H9 (cell line): ENCODE measurements at places on chromosomes 5 and 9. TPM values are rescaled to one million over a fixed set of nuclear protein-coding genes. Genes with fewer than 3 reads are reported as not detected.

DNA sequence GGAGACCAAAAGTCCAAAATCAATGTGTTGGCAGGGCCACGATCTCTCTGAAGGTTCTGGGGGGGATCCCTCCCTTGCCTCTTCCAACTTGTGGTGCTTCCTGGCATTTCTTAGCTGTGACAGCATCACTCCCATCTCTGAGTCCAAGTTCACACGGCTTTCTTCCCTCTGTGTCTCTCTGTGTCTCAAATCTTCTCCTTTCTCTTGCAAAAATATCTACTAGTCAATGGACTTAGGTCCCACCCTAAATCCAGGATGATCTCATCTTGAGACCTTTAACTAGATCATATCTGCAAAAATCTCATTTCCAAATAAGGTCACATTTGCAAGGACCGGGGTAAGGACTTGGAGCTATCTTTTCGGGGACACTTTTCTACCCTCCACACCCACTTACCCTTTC is 186.1 kb downstream of the HSD17B3 start:
- no peak for DNase-seq

The NREP gene
- total RNA-seq = 159 and 163 TPM in 2 replicates

The CATSPER3 gene
- 0.31 and 0.50 TPM in 2 replicates for total RNA-seq

GRCh38 chr9:33234511-33235467 is 5.2 kb upstream of the SPINK4 start:
- no peak for DNase-seq

The CCDC192 gene
- 0.22 TPM in 1 of 2 replicates, not detected in the other for total RNA-seq

- DNase-seq = no peak
Measured at GRCh38 chr5:95782181-95782580, 40.3 kb downstream of the GLRX start.

DNA sequence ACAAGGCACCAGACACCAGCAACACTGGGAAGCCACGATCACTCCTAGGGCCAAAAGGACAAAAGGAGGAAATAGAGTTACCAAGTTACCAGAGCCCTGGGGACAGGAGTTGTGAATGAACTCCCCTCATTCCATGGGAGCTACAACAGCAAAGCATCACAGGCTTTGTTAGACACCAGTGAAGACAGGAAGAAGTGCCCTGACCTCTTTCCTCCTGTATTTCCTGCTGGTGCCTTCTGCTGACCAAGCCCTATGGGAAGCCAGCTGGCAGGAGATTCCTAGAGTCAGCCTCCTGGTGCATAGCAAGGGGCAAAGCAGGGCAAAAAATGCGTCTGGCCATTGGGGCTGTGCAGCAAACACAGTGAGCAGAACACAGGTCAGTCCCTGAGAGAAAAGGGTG is 374.7 kb downstream of the ZSWIM6 start:
- no peak for DNase-seq

The SLC34A3 gene
- not detected in 2 replicates for total RNA-seq

The LCN10 gene
- 0.75 and 1.5 TPM in 2 replicates for total RNA-seq

The FGF1 gene
- 3.2 and 4.6 TPM in 2 replicates for total RNA-seq

GRCh38 chr5:372996-373709 is 51.6 kb downstream of the AHRR start:
- DNase-seq = peak; percentile 46

DNA sequence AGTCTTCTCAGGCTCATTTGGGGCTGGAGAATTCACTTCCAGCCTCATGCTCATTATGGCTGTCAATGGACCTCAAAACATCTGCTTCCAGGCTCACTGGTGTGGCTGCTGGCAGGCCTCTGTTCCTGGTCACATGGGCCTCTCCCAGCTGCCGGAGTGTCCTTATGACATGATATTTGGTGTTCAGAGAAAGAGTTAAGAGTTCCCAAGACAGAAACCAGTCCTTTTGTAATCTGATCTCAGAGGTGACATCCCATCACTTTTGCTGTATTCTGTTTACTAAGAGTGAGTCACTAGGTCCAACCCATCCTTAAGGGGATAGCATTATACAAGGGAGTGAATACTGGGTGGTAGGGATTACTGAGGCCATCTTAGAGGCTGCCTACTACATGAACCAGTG is 104.6 kb downstream of the CACNA1B start:
- DNase-seq = no peak

- no peak for DNase-seq
Measured at GRCh38 chr9:90898228-90898627, 96.6 kb downstream of the SYK start.

- no peak for DNase-seq
Measured at GRCh38 chr5:31361234-31361633, 167.7 kb downstream of the CDH6 start.

- DNase-seq = peak; percentile 75
Measured at GRCh38 chr9:136711751-136712689, at the start of gene DIPK1B. Gene DIPK1B (plus strand): TSS chr9:136712572. CDS start chr9:136712666, 94 bp downstream.

DNA sequence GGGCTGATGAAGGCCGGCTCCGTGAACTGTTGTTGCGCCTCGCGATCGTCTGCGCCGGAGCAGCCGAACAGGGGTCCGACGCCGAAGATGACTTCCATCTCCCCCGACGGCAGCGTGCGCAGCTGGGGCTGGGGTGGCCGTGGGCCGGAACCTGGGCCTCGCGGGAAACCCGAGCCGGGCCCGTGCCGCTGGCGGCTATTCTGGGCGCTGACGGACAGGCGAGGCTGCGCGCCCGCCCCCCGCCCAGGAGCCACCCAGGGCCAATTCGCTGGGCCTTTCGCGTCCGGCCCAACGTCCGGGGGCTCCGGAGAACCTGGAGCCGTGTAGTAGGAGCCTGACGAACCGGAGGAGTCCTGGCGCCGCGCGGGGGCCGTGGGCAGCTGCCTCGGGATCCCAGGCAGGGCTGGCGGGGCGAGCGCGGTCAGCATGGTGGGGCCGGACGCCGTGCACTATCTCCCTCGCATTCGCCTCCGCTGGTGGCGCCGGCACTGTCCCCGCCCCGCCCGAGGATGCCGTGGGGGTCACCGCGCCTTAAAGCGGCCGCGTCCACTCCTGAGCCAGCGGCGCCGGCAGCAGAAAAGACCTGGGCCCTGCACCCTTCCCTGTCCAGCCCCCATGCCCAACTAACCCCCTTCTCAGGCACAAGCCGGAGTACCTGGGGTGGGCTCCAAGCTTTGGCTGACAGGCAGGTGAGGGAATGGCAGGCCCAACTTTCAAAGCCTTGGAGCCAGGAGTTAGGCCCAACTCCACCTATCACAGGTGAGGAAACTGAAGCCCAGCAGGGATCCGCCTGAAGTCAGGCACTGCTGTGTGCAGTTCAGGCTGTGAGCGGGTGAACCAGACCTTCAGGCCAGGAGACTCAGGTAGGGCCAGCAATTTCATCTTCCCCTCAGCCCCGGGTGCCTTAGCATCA is at the start of gene PROB1:
PROB1 (minus strand) TSS at position 451 of the 913 bp plus-strand sequence; CDS start at position 428, 23 bp downstream.
- peak; percentile 61 for DNase-seq

The CDC25C gene
- total RNA-seq = 19.9 and 22.8 TPM in 2 replicates

The ITGA1 gene
- 2.8 and 3.9 TPM in 2 replicates for total RNA-seq

The SWI5 gene
- 25.0 and 25.6 TPM in 2 replicates for total RNA-seq

GRCh38 chr5:166961913-166962312 is 1329.5 kb upstream of the WWC1 start:
- DNase-seq = no peak

DNA sequence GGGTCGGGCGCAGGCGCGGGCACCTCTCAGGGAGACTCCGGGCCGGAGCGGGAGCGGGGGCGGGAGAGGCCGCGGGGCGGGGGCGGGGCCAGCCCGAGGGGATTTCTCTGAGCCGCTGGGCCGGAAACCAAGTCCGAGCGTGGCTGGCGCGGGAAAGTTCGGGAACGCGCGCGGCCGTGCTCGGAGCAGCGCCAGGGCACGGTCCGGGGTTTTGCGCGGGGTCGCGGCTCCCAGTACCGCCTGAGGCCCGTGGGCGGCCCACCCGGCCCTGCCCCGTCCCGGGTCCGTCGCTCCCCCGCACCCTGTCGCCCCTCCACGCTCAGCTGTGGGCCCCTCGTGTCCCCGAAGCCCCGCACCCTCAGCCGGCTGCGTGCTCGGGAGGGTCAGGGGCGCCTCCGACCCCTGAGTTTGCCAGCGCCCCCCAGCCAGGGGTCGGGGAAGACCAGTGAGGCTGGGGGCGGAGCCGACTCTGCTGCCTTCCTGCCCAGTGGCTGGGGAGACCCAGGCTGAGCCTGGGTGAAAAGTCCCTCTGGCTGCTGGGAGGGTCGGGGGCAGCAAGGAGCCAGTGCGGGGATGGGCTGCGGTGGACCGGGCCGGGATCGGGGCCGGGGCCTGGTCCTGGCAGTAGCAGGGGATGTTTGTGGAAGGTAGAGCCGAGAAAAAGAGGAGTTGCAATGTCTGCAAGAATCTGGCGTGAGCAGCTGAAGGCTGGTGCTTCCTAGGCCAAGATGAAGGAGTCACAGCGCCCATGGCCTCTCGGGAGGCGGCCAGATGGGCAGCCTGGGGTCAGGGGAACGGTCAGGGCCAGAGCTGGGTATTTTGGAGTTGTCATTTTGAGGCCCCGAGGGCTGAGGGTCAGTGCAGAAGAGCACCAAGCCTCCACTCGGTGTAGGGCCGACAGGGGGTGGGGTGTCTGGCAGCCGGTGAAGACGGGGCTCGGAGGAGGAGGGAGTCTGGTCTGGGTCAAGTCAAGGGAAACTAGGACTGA is 588 bp downstream of the TRAF2 start:
- DNase-seq = no peak

DNA sequence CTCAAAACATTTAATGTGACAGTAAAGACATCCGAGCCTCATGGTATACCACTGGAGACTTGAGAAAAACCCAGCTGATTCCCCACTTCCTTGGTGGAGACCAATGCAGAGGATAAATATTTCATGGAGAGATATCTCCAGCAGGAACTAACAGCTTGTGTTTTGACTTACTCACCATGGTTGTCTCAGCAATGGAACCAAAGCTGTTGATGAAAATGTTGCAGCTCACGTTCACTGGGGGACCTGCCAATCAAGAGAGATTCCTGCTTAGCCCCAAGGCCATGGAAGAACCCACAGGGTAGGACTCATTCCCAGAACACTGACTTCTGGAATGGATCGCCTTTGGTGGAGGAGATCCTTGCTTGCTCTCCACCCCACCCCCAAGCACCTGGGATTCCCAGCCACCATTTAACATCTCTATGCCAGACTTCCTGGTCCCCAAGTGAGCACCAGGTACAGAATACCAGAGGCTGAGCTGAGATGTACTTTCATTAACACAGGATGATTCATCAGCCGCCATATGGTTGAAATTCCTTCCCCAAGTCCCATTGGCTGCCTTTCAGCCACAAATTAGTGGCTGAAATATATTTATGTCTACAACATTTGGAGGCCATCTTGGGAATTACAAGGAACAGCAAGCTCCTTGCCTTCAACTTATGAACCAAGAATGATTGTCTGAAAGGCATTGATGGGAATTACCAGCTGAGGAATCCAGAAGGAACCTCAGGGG is 37.9 kb downstream of the GLRA1 start:
- DNase-seq = peak; percentile 43

- DNase-seq = no peak
Measured at GRCh38 chr5:10354048-10354872, 765 bp downstream of the MARCHF6 start.

The OR2S2 gene
- total RNA-seq = not detected in 2 replicates

The CRHBP gene
- not detected in 2 replicates for total RNA-seq

The PCDHGB7 gene
- total RNA-seq = 6.8 and 7.7 TPM in 2 replicates

DNA sequence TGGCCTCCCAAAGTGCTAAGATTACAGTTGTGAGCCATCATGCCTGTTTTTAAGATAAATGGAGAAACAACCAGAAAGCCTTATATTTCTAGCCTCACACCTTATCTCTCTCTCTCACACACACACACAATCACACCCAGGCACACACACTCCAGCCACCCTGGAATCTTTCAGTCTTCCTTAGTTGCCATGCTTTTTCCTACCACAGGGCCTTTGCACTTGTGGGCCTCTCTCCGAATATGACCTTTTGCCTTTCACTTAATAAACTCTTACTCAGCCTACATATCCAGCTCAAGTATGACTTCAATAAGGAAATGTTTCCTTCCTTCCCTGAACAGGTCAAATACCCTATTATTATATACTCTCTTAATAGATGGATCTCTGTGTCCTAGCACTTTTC is 290.7 kb downstream of the NFIB start:
- DNase-seq = no peak

GRCh38 chr9:78314953-78315870 is 18.3 kb downstream of the PSAT1 start:
- DNase-seq = no peak

GRCh38 chr9:125631391-125632085 is 75.5 kb downstream of the MAPKAP1 start:
- no peak for DNase-seq

DNA sequence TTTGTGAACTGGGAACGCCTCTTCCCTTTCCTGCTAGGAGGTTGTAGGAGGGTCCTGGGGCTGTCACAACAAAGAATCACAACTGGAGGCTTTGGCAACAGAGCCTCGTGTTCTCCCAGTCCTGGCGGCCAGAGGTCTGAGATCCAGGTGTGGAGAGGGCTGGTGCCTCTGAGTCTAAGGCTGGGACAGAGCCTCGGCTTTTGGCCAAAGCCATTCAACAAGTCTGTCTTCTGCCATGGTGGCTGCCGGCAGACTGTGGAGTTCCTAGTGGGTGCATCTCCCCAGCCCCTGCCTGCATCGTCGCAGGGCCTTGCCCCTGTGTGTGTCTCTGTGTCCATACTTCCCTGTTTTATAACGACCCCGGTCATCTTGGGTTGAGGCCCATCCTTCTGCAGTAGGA is 9.5 kb upstream of the IRX4 start:
- no peak for DNase-seq

GRCh38 chr5:6473284-6473683 is 24.6 kb downstream of the UBE2QL1 start:
- no peak for DNase-seq

- no peak for DNase-seq
Measured at GRCh38 chr5:21225223-21226064, 1237.4 kb upstream of the CDH18 start.

GRCh38 chr9:130443840-130444492 is 795 bp upstream of the ASS1 start:
- no peak for DNase-seq
